Fibroblast of skin of abdomen (primary cell): ENCODE measurements at places on chromosomes 4 and X.

GRCh38 chrX:72694170-72694569 is 19.9 kb downstream of the PHKA1 start:
- peak; percentile 0 for DNase-seq

GRCh38 chr4:156547439-156547838 is 424.2 kb downstream of the PDGFC start:
- peak; percentile 96 for DNase-seq

- peak; percentile 55 for DNase-seq
Observed at GRCh38 chr4:25098964-25099891, 61.0 kb downstream of the SEPSECS start.

- no peak for DNase-seq
Observed at GRCh38 chrX:107323786-107324492, 117.5 kb downstream of the DNAAF6 start.

GRCh38 chrX:39427492-39427891 is 626.2 kb downstream of the MID1IP1 start:
- peak; percentile 8 for DNase-seq
